Heart right ventricle (tissue), 16 donors: ENCODE measurements at places on chromosomes 16 and 17. TPM values are rescaled to one million over a fixed set of nuclear protein-coding genes. Genes with fewer than 3 reads are reported as not detected.

KCNG4 gene
- not detected for total RNA-seq

CAMTA2 gene
- 42.0 TPM for total RNA-seq

KRT25 gene
- not detected for total RNA-seq

MILR1 gene
- total RNA-seq: 1.1 TPM

CCR7 gene
- not detected for total RNA-seq

CCDC200 gene
- not detected for total RNA-seq

CES2 gene
- total RNA-seq: 80.5 TPM

FOXN1 gene
- not detected for total RNA-seq

CYGB gene
- 14.9 TPM for total RNA-seq

- DNase-seq: peak; percentile 29
- H3K4me1 ChIP-seq: peaks cover 67% of the 10 kb centered on the region
- H3K27me3 ChIP-seq: no peaks in the 10 kb centered on the region
- H3K27ac ChIP-seq: peak overlapping the region; percentile 97
- peak overlapping the region; percentile 76 for H3K4me3 ChIP-seq
Measured at GRCh38 chr16:20901436-20902112, 1.0 kb downstream of the LYRM1 start.

- H3K4me1 ChIP-seq: peaks cover under 1% of the 10 kb centered on the region
- peaks cover 4% of the 10 kb centered on the region for H3K27me3 ChIP-seq
- no peak for DNase-seq
- H3K36me3 ChIP-seq: no peaks in the 10 kb centered on the region
- no peak within 1 kb of the TSS for H3K27ac ChIP-seq
- H3K4me3 ChIP-seq: no peak within 1 kb of the TSS
Measured at GRCh38 chr17:57745242-57745641, at the start of gene CCDC182. TSS of gene CCDC182 (minus strand) at chr17:57745299. CDS start at chr17:57745272, 27 bp downstream.

DNA sequence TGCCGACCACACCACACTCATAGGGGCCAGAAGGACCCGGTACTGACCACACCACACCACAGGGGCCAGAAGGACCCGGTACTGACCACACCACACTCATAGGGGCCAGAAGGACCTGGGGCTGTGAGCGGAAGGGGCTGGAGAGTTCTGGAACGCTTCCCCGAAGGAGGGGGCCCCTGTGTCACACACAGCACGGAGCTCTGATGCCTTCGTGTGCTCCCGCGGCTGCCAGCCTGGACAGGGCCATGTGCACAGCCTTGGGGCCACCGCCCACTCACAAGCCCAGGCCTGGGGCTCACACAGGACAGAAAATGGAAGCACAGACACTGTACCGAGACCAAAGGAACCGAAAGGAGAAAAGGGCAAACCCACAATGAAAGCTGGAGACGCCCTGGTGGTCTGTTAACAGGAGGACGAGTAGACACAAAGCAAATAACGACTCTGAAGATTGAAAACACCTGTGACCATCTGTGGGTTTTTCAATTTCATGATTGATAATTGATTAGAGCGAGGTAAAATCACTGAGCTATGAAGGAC is 106.5 kb upstream of the METRNL start:
- H3K4me1 ChIP-seq: no peaks in the 10 kb centered on the region
- H3K27ac ChIP-seq: no peak overlapping the region
- no peaks in the 10 kb centered on the region for H3K27me3 ChIP-seq
- no peaks in the 10 kb centered on the region for H3K36me3 ChIP-seq
- no peak for DNase-seq
- H3K4me3 ChIP-seq: no peak overlapping the region

- no peaks in the 10 kb centered on the region for H3K4me1 ChIP-seq
- no peak overlapping the region for H3K27ac ChIP-seq
Measured at GRCh38 chr17:28204751-28205150, 114.2 kb upstream of the TMEM97 start.

GRCh38 chr16:35176449-35176848 is 1717.0 kb downstream of the TP53TG3F start:
- DNase-seq: peak; percentile 36
- no peaks in the 10 kb centered on the region for H3K4me1 ChIP-seq
- H3K4me3 ChIP-seq: no peak overlapping the region
- H3K27ac ChIP-seq: no peak overlapping the region
- no peaks in the 10 kb centered on the region for H3K36me3 ChIP-seq

DNA sequence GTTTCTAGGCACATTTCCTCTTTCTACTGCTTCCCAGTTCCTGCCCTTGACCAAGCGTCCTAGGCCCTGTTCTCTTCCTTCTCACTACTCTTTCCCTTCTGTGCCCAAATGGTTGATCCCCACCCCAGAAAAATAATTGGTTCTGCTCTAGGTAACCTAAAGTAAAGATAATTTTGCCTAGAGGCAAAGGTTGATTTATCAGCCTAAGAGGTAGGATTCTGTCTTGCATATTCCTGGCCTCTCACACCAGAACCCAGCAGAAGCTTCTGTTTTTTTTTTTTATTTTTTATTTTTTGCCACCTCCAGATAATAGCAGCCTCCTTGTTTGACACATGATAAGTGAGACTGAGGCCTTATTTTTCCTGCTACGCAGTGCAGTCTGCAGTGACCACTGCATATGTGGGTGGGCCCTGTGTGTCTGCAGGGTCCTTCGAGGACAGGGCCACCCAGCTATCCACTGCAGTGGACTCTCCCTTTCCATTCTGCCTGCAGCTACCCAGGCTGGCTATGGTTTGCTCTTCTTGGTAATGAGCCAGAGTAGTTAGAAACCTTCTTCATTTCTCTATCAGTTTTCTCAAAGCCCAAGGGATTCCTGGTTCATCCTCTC is 701 bp downstream of the PIPOX start:
- H3K27me3 ChIP-seq: peaks cover 22% of the 10 kb centered on the region
- peaks cover 9% of the 10 kb centered on the region for H3K4me1 ChIP-seq
- DNase-seq: no peak
- no peaks in the 10 kb centered on the region for H3K36me3 ChIP-seq

GRCh38 chr16:77938913-77939312 is 83.4 kb upstream of the CLEC3A start:
- H3K36me3 ChIP-seq: no peaks in the 10 kb centered on the region
- DNase-seq: no peak
- no peak overlapping the region for H3K27ac ChIP-seq
- no peaks in the 10 kb centered on the region for H3K27me3 ChIP-seq
- H3K4me3 ChIP-seq: no peak overlapping the region

GRCh38 chr17:57236686-57237299 is 19.5 kb upstream of the MSI2 start:
- no peak for DNase-seq
- H3K27ac ChIP-seq: no peak overlapping the region
- H3K4me1 ChIP-seq: peaks cover 3% of the 10 kb centered on the region
- no peaks in the 10 kb centered on the region for H3K27me3 ChIP-seq
- no peaks in the 10 kb centered on the region for H3K36me3 ChIP-seq

DNA sequence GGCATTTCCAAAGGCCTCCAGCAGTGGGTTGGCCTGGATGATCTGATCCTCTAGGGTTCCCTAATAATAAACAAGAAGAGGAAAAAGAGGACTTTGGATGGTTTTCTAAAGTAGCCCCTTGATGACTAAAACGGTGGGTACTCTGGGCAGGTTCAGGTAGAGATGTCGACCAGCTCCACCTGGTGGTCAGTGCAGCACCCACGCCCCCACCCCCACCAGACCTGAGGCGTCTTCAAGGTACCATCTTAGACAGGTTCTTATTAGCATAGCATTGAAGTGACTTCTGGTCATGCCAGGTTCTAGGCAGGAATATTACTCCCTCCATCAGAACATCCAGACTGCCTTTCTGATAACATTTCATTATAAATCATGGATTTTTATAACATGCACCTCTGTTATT is 15.0 kb downstream of the MYH13 start:
- H3K27ac ChIP-seq: no peak overlapping the region
- H3K4me3 ChIP-seq: no peak overlapping the region
- H3K36me3 ChIP-seq: no peaks in the 10 kb centered on the region
- H3K27me3 ChIP-seq: no peaks in the 10 kb centered on the region
- DNase-seq: no peak

- no peaks in the 10 kb centered on the region for H3K36me3 ChIP-seq
- H3K4me1 ChIP-seq: no peaks in the 10 kb centered on the region
- no peak for DNase-seq
- H3K27ac ChIP-seq: no peak overlapping the region
Measured at GRCh38 chr17:35912339-35912912, 18.1 kb downstream of the RDM1 start.

DNA sequence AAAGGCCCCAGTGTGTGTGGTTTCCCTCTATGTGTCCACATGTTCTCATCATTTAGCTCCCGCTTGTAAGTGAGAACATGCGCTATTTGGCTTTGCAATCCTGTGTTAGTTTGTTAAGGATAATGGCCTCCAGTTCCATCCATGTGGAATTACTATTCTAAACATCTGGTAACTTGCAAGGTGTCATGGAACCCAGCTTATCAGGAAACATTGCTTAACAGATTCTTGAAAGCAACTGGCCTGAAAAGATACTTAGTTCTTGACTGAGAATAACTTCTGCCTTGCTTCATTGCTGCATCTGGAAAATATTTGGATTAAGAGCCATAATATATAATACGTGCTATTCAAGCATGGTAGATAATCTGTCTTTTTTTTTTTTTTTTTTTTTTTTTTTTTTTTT is 27.8 kb downstream of the PAFAH1B1 start:
- no peak overlapping the region for H3K4me3 ChIP-seq
- peaks cover 61% of the 10 kb centered on the region for H3K4me1 ChIP-seq
- H3K27me3 ChIP-seq: no peaks in the 10 kb centered on the region

DNA sequence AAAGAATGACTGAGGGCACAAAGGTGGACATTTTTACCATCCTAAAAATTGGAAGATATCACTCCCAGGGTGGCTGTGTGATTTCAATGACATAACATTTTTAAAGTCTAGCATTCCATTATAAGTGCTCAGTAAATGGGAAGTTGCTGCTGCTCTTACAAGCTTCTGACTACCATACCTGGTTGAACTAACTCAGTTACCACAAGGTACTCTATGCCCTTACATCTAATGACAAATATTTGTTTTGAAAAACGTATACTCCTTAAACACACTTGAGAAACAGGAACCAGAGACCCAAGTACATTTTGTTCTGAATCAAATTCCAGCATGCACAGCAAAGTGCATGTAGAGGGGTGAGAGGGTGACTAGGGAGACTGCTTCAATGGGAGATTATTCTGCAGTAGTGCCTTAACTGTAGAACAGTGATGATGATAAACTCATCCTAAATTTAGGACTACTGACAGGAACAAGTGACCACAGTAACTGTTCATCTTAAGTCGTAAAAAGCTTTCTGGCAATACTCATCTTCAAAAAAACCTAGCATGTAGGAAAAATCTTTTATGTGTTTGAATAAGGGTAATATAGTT is 83.5 kb downstream of the KANSL1 start:
- H3K36me3 ChIP-seq: no peaks in the 10 kb centered on the region
- no peak for DNase-seq
- no peak overlapping the region for H3K4me3 ChIP-seq
- H3K27ac ChIP-seq: peak overlapping the region; percentile 53

GRCh38 chr17:40307740-40308239 is 1.2 kb upstream of the RARA start:
- H3K27me3 ChIP-seq: no peaks in the 10 kb centered on the region
- no peaks in the 10 kb centered on the region for H3K36me3 ChIP-seq
- no peak for DNase-seq

- no peaks in the 10 kb centered on the region for H3K27me3 ChIP-seq
- DNase-seq: no peak
- H3K4me1 ChIP-seq: peaks cover 35% of the 10 kb centered on the region
- no peaks in the 10 kb centered on the region for H3K36me3 ChIP-seq
- no peak overlapping the region for H3K4me3 ChIP-seq
- no peak overlapping the region for H3K27ac ChIP-seq
Measured at GRCh38 chr17:57438066-57438731, 181.9 kb downstream of the MSI2 start.

GRCh38 chr17:33811984-33812577 is 443.0 kb upstream of the CCL2 start:
- no peaks in the 10 kb centered on the region for H3K4me1 ChIP-seq
- no peak overlapping the region for H3K27ac ChIP-seq
- no peak for DNase-seq

DNA sequence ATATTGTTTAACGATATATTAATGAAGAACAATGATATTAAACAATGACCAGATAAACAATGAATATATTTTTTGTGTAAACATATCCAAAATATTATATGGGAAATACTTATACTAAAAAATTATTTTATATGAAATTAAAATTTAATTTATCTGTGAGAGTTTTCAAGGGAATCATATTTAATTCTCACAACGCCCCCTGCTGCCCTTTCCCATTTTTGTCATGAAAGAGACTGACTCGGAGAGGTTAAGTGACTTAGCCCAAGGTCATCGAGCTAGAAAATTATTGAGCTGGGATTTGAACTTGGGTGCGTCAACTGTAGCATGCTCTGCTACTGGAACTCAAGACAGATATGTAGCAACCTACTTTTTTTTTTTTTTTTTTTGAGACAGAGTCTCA is 7.2 kb upstream of the MYCBPAP start:
- no peak for DNase-seq
- H3K27ac ChIP-seq: no peak overlapping the region
- H3K27me3 ChIP-seq: no peaks in the 10 kb centered on the region
- H3K4me3 ChIP-seq: no peak overlapping the region

GRCh38 chr17:42783062-42783790 is 2.8 kb downstream of the WNK4 start:
- no peak overlapping the region for H3K27ac ChIP-seq
- H3K4me3 ChIP-seq: no peak overlapping the region
- peaks cover 83% of the 10 kb centered on the region for H3K27me3 ChIP-seq
- no peak for DNase-seq
- H3K36me3 ChIP-seq: peaks cover 16% of the 10 kb centered on the region

DNA sequence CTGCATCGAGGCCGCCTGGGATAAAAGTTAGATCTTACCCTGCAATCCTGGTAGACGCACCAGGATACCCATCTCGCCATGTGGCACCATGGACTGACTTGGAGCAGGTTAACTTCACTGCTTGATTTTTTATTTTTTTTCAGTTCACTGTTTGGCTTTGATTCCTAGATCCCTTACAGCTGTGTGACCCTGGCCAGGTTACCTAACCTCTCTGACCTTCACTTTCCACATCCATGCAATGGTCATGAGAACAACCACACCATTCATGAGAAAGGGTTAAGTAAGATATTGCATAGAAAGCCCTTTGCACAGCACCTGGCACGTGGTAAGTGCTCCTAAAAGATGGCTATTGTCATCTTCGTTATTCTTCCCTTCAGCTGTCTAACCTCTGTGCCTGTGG is 230.5 kb downstream of the SOX9 start:
- H3K4me3 ChIP-seq: no peak overlapping the region
- no peak overlapping the region for H3K27ac ChIP-seq
- H3K4me1 ChIP-seq: no peaks in the 10 kb centered on the region
- peaks cover 48% of the 10 kb centered on the region for H3K27me3 ChIP-seq
- no peaks in the 10 kb centered on the region for H3K36me3 ChIP-seq
- DNase-seq: no peak

- no peak for DNase-seq
- H3K27me3 ChIP-seq: peaks cover 23% of the 10 kb centered on the region
- H3K36me3 ChIP-seq: no peaks in the 10 kb centered on the region
- no peak overlapping the region for H3K4me3 ChIP-seq
Measured at GRCh38 chr17:45675892-45676291, 108.2 kb upstream of the CRHR1 start.

- peak overlapping the region; percentile 89 for H3K27ac ChIP-seq
- peaks cover 41% of the 10 kb centered on the region for H3K36me3 ChIP-seq
- no peak overlapping the region for H3K4me3 ChIP-seq
Measured at GRCh38 chr16:68079626-68080344, 5.4 kb upstream of the NFATC3 start.
